ENCODE measurements at places on chromosomes 6 and 20.

GRCh38 chr20:61346996-61347395, 94.9 kb downstream of the CDH4 start:
- no peak for DNase-seq

GRCh38 chr6:145891565-145891964, 72.6 kb downstream of the SHPRH start:
- DNase-seq, result no peak

GRCh38 chr20:49277786-49278035, 146 bp downstream of the ZNFX1 start:
- DNase-seq, result no peak

DNA sequence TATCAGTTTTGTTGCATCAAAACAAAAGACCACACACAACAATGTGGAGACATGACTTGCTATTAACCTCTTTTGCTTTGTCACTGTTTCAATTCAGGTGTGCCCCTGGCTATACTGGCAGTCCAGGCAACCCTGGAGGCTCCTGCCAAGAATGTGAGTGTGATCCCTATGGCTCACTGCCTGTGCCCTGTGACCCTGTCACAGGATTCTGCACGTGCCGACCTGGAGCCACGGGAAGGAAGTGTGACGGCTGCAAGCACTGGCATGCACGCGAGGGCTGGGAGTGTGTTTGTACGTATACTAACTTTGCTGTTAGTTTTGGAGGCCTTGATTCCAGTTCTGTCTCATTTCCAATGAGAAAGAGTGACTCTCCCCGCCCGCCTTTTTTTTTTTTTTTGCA, 356.9 kb downstream of the ARHGAP18 start:
- no peak for DNase-seq

DNA sequence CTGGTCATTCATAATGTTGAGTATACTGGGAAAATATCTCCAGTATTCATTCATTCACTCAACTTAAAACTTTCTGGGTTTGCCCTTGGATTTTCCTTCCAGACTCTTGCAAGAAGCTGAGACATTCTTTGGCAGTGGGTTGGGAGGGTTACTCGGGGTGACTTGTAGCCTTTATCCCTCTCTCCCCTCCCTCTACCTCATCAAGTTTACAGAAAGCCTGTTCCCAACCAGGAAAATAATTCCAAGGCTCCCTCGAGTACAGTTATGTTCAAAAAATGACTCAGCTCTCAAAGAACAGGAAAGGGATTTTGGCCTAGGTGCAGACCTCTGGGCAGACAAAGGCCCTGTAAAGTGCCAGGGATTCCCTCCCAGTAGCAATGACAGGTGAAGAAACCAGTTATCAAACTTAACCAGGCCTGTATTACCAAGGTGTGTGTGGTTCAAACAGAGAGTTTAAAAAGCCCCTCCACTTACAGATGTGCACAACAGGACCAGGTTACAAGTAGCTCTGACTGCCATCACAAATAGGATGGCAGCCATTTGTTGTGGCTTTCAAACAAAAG, 22.2 kb downstream of the FKBP1A start:
- no peak for DNase-seq

DNA sequence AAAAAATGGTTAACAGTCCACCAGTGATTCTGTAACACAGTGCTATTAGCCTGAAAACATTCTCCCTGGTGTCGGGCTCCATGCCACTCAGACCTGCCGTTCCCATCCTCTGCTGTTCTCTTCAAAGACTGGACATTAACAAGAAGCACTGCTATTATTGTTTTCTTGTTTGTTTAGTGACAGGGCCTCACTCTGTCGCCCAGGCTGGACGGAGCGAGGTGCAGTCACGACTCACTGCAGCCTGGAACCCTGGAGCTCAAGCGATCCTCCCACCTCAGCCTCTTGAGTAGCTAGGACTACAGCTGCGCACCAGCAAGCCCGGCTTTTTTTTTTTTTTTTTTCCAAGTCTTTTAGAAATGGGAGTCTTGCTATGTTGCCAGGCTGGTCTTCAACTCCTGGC, 9.6 kb downstream of the RMND1 start:
- no peak for DNase-seq

GRCh38 chr20:17491488-17491887, 39.7 kb downstream of the BFSP1 start:
- DNase-seq, result no peak

DNA sequence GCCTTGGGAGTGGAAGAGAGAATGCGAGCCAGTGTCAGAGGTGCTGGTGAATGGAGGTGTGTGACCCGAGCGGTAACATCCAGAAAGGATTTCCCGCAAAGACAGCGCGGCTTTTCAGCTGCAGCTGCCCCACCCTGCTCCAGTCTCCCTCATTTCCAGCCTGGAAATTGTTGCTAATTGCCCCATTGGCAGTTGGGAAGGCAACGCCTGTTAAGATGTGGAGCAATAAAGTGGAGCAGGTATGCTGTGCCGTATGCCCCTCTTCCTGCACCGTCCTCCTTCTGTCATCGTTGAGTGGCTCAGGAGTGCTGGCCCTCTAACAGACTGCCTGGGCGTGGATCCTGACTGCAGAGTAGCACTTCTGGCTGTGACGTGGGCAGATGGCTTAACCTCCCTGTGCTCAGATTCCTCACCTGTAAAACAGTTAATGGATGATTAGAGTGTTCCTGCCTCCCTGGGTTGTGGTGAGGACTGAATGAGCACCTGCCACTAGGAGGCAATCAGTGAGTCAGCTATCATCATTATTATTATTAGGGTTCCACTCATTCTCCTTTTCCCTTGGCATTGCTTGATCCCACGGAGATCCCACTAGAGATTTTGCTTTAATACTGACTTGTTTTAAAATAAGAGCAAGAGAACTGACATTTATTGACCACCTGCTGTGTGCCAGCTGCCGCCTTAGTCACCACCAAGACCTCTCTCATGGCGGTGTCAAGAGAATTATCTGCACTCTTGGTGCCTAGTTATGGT, 11.7 kb downstream of the ARFGEF2 start:
- no peak for DNase-seq

DNA sequence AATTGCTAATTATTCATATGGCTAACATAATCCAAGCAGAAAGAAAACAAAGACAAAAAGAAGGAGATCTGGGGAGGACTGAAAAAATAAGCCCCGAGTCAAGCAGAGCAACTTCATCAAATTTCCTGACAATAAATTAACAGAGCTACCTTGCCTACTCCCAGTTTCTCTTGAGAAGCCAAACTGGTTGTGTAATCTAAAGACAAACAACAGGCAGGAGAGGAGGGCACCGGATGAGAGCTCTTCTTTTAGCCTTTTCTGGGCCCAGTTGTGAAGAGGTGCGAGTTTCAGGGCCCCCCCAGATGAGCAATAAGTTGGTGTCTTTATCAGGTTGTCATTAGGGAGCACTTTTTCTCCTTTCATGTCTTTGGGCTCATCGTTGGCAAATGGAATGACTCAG, 197.1 kb upstream of the PCSK2 start:
- DNase-seq, result no peak

- DNase-seq, result no peak
These were observed 67.2 kb downstream of the DHX35 start for GRCh38 chr20:39029364-39029763.

DNA sequence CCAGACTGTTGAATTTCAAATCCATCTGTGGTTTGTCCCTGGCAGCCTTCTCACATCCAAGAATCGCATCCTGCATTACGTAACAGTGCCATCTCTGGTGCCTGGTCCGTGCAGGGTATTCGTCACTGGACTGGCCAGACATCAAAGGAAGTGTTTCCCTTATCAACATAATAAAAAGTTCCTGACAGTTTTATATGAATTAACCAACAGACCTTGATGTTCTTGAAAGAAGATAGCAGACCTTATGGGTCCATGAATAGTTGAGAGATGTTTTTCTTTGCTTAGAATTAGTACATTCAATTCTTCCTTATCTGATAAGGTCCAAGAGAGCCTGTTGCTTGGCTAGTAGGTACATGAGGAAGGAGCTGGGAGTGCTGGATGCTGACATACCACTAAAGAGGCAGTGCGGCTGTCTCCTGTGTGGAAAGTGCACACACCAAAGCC, 77.6 kb downstream of the PHACTR2 start:
- DNase-seq, result no peak

DNA sequence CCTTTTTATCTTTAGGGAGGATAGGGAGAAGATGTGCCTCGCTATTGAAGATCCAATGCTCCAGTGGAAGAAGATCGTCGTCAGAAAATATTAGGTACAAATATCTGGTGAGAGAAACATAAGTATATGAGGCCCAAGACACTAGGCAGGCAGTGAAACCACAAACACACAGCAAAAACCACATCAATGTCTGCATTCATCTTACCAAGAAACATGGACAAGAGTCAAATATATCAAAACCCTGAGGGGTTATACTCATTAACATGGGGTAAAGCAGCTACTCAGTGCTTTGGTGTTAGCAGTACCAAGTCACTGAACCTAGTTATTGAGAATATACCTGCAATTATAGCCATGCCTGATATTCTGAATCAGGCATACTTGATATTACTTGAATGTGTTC, 101.4 kb upstream of the FAM184A start:
- DNase-seq, result no peak

DNA sequence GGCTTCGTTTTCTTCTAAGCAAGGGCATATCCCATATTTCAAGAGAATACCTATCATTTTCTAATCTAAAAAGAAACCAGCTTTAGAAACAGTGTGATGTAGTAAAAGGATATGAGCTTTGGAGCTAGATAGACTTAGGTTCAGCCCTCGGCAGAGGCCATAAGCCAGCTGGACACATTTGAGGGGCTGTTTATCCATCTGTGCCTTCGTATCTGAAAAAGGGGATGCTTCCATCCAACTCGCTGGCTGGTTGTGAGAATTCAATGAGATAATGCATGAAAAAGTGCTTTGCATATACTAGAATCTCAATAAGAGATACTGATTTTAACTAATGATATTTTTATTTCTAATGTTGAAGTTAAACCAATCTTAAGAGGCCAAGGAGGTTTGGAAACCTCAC, 58.0 kb downstream of the PRL start:
- DNase-seq, result no peak

- DNase-seq, result no peak
These were observed 59.2 kb upstream of the TINAG start for GRCh38 chr6:54248994-54249393.

GRCh38 chr6:21166754-21167153, 426.8 kb upstream of the SOX4 start:
- DNase-seq, result no peak

DNA sequence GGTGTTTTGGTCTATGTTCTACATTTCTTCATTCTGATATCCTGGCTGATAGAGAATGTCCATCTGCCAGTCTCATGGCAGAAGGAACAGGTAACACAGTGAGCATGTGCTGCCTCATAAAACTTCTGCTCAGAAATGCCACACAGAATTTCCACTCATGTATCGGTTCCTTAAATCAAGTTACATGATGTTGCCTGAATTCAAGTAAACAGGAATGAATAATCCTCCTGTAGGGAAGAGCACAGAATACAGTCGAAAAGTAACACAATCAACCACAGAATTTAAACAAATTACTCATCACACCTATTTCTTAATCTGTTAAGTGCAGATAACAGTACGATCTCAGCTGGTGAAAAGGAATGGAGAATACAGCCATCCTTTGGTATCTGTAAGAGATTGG, 74.7 kb downstream of the FAM217A start:
- no peak for DNase-seq

DNA sequence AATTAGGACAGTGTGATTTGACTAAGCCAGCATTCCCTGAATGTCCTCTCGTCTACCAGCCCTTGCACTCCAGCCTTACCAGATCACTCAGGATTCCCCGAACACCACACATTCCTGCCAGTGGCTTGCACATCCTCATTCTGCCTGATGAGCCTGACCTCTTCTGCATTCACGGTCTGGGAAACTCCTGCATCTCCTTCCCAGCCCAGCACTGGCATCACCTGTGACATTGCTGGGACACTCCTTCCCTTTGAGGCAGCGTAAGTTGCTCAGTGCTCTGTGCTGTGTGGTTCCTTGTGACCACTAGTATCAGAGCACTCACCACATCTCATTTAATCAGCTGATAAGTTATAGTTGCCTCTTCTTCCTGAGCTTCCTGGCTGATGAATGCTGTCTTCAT, 17.3 kb downstream of the NCOA7 start:
- no peak for DNase-seq

GRCh38 chr20:62104791-62105345, 17.4 kb upstream of the LSM14B start:
- DNase-seq, result no peak

DNA sequence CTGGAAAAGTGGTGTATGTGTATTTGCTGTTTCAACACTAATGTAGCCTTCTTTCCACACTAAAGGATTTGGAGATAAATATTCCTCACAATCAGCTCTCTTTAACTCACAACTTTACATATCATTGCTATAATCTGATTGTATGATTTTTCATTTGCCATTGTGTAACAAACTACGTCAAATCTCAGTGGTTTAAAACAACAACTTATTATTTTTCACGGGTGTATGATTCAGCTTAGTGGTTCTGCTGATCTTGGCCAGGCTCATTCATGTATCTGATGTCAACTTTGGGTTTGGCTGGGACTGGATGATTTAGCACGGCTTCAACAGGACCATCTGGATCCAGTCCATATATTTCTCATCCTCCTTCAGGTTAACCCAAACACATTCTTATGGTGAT, 55.4 kb upstream of the TMX4 start:
- no peak for DNase-seq

- peak; percentile 67 for DNase-seq
These were observed 120.2 kb upstream of the AFDN start for GRCh38 chr6:167706313-167707109.

DNA sequence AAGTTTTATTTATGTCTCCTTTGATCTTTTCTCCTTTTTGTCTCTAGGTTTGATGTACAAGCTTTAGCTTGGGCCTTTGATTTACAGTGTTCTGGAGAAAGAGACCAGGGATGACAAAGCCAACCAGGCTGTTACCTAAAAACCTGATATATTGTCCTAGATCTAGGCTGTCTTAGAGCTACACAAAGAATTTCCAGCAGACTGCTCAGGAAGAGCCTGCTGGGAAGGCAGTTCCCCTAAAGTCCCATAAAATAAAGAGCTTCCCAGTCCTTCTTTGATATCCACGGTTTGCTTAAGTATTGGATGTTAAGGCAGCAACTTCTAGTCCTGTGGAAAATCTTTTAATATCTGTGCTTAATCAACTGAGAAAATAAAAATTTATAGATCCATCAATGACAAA, 70.5 kb downstream of the SHLD1 start:
- DNase-seq, result no peak

DNA sequence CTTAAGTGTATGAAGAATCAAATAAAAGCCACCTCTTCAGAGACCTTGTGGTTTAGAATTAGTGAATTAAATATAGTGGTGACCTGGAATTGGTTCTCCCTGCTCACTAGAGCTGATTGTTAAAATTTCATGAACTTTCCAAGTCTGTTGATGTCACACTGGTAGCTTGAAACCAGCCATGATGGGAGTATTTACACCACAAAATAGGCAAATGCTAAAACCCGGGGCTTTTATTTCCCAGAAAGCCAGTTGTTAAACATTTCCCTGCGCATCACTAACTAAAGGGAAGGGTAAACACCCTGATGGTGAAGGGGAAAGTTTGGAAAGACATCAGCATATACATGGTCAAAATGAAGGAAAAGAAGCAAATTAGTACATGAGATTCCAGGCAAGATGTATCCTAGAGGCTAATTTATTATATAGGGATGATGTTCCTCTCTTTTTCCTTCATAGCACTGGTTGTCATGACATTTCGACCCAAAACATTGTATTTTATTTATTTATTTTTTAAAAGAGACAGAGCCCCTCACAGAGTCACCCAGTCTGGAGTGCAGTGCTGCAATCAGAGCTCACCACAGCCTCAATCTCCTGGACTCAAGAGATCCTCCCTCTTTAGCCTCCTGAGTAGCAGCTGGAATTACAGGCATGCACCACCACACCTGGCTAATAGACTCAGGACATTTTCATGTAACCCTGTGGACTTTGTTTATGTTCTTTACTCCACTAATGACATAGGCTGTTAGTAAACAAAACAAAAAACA, 123.2 kb downstream of the RIN2 start:
- no peak for DNase-seq

GRCh38 chr6:113365191-113365590, 492.0 kb upstream of the MARCKS start:
- DNase-seq, result no peak

Data from activated naive CD8-positive, alpha-beta T cell treated with anti-CD3 and anti-CD28 coated beads, Interleukin-2, amount 50 U/mL, for 24 hours (primary cell).